Fibroblast of skin of back (primary cell): ENCODE measurements at places on chromosomes 7 and 10.

- no peak for DNase-seq
Measured at GRCh38 chr7:20834656-20835055, 48.0 kb upstream of the SP8 start.

- peak; percentile 23 for DNase-seq
Measured at GRCh38 chr7:158828133-158829020, 932 bp downstream of the ESYT2 start.

- DNase-seq: no peak
Measured at GRCh38 chr10:71981876-71982230, 17.7 kb downstream of the CHST3 start.

DNA sequence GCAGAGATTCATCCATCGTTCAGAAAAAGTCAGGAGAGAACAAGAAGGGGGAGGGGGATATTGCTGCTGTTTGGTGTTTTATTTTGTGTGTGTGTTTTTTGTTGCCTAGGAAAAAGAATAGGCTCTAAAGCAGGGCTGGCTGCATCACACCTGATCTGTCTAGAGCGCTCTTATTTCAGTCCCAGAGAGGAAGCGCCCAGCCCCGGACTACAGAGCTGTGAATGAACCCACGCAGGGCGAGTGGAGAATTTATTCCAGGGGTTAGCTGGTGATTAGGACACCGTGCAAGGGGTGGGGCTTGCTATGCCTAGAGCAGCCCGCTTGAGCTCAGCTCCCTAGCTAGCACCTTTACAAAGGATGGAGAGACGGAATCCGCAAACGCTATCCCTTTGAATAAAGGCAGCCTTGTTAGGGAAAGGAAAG, 621 bp upstream of the FAM13C start:
- DNase-seq: peak; percentile 9

DNA sequence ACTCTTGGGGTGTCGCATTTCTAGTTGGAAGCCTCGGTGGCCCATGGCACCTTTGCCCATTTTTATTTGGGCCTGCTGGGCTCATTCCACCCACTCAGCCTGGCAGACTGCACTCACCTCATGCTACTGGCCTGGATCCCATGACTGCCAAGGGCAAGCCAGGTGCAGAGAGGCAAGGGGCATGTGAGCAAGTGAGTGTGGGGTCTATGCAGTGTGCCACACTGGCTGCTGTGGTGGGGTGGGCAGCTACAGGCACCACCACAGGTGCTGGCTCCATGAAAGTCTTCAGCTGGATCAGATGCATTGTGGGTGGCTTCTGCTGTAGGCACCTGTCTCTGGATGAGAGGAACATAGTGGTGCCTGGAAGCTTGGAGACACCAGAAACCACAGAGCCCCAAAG, 220.8 kb downstream of the POLR1F start:
- no peak for DNase-seq

- no peak for DNase-seq
Measured at GRCh38 chr7:52005613-52006012, 689.0 kb upstream of the COBL start.

- peak; percentile 75 for DNase-seq
Measured at GRCh38 chr10:15588635-15589508, 130.8 kb downstream of the ITGA8 start.

GRCh38 chr7:150337659-150338081, 3.8 kb downstream of the RARRES2 start:
- DNase-seq: no peak

- no peak for DNase-seq
Measured at GRCh38 chr7:82268632-82269031, 174.9 kb downstream of the CACNA2D1 start.

DNA sequence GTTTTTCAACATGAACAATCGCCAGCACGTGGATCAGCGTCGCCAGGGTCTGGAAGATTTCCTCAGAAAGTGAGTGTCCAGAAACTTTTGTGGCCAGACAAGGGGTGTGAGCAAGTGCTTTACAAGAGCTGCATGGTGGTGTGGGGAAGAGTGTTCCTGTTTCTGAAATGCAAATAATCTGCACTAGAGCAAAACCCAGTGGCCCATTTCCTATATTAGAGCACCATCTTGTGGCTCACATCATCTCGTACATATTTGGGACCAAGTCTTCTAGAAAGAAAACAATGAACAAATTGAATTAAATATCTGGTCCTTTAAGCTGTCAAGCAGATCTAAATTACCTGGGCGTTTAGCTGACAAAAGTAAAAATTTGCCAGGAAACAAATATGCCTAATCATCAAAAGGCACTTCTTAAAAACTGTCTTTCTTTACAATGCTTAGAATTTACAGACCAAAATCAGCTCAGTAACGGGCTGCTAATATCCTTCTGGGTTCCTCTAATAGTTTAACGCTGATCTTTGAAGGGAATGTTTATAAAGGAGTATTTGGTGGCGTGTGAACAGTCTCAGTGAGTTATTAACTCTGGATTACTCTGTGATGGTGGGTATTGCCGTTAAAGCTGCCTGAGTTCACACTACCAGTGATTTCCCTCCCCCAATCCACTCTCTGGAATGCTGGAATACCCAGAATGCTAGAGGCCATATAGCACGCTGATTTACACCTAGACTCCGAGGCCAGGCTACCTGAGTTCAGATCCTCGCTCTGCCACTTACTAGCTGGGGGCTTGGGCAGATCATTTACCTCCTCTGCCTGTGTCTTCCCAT, 73.6 kb downstream of the SNX10 start:
- DNase-seq: peak; percentile 61

DNA sequence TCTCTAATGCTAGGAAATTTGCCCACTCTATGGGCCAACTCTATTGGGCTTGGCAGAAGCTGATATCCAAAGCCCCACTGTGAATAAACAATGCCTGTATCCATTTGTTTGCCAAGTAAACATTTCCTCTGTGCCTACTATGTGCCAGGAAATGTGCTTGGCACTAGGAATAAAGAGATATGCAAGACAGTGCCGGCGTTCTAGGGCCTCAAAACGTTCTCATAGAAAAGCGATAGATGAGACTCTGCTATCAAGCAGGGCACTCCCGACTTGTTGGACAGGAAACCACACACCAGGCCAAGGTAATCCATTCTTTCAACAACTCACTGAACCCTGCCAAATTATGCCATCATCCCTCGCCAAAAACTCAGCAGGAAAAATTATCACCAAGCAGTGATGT, 196.7 kb downstream of the IPMK start:
- DNase-seq: no peak

GRCh38 chr7:94509264-94509886, at the start of gene CASD1:
Gene CASD1, plus strand, starts transcription at chr7:94509809. Its CDS starts 276 bp downstream, at chr7:94510085.
- DNase-seq: peak; percentile 50

DNA sequence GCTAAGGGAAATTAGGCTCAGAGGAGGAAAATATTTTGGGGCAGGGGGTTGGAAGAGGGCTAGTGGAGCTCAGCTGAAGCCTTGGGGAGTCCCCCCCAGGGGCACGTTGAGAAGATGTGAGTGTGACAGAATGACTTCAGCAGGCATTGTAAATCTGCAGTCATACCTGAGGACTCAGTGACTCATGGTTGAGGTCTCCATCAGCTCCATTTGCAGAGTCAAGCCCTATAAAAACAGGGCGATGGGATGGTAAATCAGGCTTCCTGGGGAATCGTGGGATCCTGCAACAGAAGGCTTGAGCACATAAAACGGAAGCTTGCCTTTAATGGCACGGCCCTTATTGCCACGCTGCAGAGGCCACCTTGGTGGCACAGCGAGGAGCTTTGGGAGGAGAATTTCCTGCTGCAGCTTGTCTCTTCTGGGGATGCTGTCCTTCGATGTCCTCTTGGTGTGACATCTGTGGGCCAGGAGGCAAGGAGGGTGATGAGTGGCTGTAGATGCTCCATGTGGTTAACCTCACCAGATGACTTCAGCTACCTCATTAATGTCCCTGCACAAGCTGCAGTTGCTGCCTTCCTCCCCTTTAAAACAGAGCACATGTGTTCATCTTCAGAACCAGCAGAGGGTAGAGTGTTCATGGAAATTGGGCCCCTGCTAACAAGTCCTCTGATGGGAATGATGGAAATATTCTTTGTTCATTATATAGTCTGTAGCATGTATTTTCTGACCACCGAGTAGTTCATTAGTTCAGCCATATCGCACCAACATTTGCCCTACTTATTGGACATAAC, 285.9 kb downstream of the LRMDA start:
- peak; percentile 3 for DNase-seq

DNA sequence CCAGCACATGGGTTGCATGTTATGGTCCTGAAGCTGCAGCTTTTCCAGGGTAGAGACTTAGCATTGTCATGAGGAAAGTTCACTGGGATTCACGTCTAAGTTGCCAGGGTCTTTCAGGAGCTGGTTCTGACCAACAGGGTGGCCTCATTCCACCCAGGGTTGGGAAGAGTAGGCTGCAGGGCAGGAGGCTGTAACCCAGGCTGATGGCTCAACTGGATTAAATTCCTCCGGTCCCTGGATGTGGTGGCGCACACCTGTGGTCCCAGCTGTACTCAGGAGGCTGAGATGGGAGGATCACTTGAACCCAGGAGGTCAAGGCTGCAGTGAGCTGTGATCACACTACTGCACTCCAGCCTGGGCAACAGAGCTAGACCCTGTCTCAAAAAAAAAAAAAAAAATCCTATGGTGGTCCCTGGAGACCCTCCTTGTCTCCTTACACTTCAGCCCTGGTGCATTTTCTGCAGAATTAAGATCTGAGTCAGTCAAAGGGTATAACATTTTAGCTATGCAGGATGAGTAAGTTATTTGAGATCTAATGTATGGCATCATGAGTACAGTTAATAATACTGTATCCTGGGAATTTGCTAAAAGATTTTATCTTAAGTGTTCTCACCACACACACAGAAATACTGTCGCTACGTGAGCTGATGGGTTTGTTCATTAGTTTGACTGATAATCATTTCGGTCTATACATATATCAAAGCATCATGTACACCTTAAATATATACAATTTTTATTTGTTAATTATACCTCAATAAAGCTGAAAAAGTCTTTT, 44.0 kb downstream of the ASB13 start:
- DNase-seq: peak; percentile 78

DNA sequence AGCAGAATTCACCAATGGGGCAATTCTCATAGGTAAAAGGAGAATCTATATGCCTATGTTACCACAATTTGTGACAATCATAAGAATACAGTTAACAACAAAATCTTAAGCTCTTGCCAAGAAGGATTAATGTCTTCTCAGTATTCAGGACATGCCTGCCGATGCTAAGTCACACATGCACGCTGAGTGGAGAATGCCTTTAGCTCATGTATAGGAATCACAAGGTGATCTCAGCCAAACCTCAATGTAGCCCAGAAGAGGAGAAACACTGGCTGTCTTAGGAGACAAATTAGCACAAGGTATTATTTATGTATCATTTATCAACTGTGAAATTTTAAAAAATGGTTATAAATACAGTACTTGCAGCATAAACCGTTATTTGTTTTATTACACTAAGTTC, 2.7 kb downstream of the HTR7 start:
- DNase-seq: no peak

DNA sequence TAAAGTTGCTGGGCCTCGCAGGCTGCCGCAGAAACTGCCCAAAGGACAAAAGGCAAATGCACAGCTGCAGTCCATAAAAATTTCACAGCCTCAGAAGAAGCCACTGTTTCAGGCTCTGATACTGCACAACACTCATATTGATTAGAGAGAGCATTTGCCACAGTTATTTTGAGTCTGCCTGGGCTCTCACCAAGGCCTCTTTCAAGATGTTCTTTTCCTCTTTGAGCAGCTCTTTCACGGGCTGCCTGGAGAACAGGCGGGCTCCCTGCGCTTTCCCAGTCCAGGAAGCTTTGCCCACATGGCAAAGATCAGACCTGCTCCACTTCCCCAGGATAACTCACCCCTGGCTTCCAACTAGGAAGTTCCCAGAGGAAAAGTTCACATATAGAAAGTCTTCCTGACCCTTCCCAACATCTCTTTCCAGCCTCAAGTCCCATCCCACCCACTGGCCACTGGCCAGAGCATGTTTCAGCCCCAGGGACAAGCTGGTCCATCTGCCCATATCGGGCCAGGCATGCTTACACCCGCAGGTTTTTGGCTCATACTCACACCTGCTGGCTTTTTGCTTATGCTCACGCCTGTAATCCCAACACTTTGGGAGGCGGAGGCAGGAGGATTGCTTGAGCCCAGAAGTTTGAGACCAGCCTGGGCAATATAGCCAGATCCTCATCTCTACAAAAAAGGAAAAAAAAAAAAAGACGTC, 3.3 kb downstream of the SLIT1 start:
- DNase-seq: no peak

- no peak for DNase-seq
Measured at GRCh38 chr7:107920048-107920772, 29.2 kb downstream of the DLD start.

DNA sequence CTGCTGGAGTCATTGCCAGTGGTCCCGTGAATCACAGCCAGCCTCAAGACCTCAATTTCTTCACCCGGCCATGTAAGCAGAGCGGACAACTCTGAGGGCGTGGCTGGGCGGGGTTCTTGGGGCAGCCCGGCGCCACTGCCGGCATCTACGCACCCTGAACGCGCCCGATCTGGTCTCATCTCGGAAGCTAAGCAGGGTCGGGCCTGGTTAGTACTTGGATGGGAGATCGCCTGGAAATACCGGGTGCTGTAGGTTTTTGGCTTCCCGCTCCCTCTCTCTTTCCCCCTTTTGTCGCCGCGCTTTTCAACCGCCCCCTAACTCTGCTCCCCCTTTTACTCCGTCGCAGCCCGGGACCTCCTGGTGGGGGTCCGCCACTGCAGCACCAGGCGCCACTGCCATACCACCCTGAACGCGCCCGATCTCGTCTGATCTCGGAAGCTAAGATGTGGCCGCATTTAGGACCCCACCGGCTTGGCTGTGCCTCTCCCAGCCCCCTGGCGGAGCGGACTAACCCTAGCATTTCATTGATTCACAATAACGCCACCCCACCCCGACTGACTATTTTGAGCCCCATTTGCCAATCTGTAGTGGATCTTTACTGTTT, 25.3 kb downstream of the GARIN1A start:
- peak; percentile 53 for DNase-seq

DNA sequence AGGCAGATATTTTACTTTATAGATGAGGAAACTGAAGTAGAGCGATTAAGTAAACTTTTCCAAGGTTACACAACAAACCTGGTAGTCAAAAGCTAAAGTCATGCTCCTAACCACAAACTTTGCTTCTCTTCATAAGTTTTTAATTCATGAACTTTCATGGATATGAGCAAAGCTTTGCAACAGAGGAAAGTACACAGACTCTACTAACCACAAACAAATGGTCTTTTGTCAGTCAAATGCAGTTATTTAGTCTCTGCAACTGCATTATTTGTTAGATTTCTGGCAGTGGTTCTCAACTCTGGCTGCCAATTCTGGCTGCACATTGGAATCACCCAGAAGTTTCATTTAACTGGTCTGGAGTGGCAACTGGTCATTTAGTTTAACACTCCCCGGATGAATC, 140.6 kb upstream of the TMEM168 start:
- peak; percentile 9 for DNase-seq

GRCh38 chr7:113283861-113284260, 165.5 kb upstream of the SMIM30 start:
- DNase-seq: peak; percentile 56
